Fibroblast of skin of scalp (primary cell): ENCODE measurements at places on chromosomes 7 and 10.

DNA sequence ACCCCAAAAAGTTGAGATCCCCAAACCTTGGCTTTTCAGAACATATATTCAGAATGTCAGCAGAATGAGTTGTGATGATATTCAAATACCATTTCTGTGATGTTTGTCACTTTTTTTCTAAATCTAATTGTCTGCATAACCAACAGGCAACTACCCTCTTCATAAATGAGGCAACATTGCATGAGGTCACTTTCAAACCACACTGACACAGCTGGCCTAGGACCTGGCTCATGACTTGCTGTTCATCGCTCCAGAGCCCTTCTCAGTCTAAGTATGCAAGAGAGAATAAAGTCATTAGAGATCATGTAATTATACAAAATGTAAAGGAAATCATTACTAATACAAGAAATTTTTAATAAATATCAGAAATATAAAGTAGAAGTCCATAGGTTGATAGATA is 681.9 kb downstream of the GRM8 start:
- peak; percentile 26 for DNase-seq

GRCh38 chr10:132562177-132562915 is 24.8 kb downstream of the INPP5A start:
- no peak for DNase-seq

DNA sequence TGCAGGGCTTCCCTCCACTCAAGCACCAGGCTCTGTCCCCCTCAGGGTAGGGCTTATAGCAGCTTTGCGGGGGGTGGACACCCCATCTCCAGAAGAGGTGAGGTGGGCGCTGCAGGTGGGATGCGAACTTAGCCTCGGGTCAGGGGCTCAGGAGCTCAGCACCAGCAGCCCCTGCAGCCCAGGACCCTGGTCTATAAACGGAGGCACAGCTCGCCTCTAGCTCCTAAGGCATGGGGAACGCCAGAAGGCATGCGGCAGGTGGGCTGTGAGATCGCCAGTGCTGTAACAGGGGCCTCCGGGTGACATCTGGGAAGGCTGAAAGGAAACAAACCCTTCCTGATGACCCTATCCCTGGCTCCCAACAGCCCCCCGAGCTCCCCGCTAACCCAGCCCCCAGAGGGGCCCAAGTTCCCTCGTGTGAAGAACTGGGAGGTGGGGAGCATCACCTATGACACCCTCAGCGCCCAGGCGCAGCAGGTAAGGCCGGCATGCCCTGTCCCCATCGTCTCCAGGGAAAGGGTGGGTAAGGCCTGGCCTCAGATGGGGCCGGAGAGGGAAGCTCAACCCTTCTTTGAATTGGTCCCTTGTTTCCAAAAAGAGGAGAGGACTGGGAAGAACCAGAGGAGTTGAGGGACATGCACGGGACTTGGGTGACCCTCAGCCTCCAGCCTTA is 4.2 kb downstream of the NOS3 start:
- DNase-seq = no peak

GRCh38 chr7:132133501-132133900 is 442.8 kb downstream of the PLXNA4 start:
- DNase-seq = no peak

DNA sequence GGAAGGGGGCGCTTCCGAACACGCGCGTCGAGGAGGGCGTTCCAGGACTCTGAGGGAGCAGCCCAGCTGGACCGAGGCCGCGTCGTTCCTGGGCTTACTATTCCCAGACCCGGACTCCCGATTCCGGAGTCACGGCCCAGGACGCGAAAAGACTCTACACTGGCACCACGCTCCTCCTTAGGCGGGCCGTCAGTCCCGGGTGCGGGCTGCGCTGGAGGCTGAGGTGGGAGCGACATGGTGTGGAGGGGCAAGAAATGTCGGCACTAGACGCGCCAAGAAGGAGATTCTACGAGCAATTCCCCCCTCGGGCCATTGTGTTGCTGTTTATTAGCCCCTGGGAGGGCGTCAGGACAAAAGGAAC is 584 bp upstream of the RUNDC3B start:
- DNase-seq = peak; percentile 1

- no peak for DNase-seq
Measured at GRCh38 chr7:101129603-101130117, 2.8 kb downstream of the SERPINE1 start.
